ENCODE measurements at places on chromosomes 13 and 19. TPM values are rescaled to one million over a fixed set of nuclear protein-coding genes. Genes with fewer than 3 reads are reported as not detected.

Gene ABHD17A
- total RNA-seq = 34.0 TPM

Gene RGL3
- 2.4 TPM for total RNA-seq

Gene KLHL1
- not detected for total RNA-seq

Gene CBLC
- not detected for total RNA-seq

Gene SPPL2B
- total RNA-seq = 12.8 TPM

Gene ZNF90
- not detected for total RNA-seq

Gene BEST2
- total RNA-seq = 0.22 TPM

Gene PRR20B
- total RNA-seq = not detected

Gene ZNF726
- 1.0 TPM for total RNA-seq

Gene TNFRSF19
- total RNA-seq = 3.9 TPM

Gene SLC10A2
- total RNA-seq = not detected

Gene GNA15
- not detected for total RNA-seq

Gene ERFL
- total RNA-seq = 0.24 TPM

Gene CEACAM21
- not detected for total RNA-seq

Gene ZNF560
- not detected for total RNA-seq

Gene RBM42
- 204 TPM for total RNA-seq

Gene NLRP4
- total RNA-seq = not detected

Gene NMRK2
- not detected for total RNA-seq

Gene SLC25A41
- total RNA-seq = not detected

Gene NKPD1
- 0.26 TPM for total RNA-seq

Gene RDH13
- total RNA-seq = 20.6 TPM

Gene ZNF578
- total RNA-seq = not detected

Gene PDE4A
- total RNA-seq = 4.5 TPM

Gene PRKCG
- total RNA-seq = 7.3 TPM

Gene ZNF730
- total RNA-seq = not detected

Gene NXNL1
- total RNA-seq = not detected

Gene OR2Z1
- total RNA-seq = not detected

Gene SLC7A10
- total RNA-seq = 0.15 TPM

Gene ZNF497
- total RNA-seq = 0.95 TPM

Gene RFXANK
- total RNA-seq = 35.0 TPM

Gene PPFIA3
- 8.1 TPM for total RNA-seq

Gene GIPR
- total RNA-seq = 3.2 TPM

Gene OR4F17
- total RNA-seq = not detected

Gene MYH14
- total RNA-seq = 6.4 TPM

Gene SDHAF1
- total RNA-seq = 48.4 TPM

Gene ZNF554
- total RNA-seq = 0.75 TPM

Gene CPAMD8
- total RNA-seq = 0.11 TPM

Gene PLA2G4C
- total RNA-seq = 7.9 TPM

Gene KIR3DL1
- total RNA-seq = not detected

Gene ZNF677
- total RNA-seq = not detected

Gene MIDN
- 51.8 TPM for total RNA-seq

Gene SGCG
- total RNA-seq = not detected

Gene ZNF610
- not detected for total RNA-seq

Gene TOMM40
- 187 TPM for total RNA-seq
